ENCODE measurements at places on chromosomes 4 and X.

DNA sequence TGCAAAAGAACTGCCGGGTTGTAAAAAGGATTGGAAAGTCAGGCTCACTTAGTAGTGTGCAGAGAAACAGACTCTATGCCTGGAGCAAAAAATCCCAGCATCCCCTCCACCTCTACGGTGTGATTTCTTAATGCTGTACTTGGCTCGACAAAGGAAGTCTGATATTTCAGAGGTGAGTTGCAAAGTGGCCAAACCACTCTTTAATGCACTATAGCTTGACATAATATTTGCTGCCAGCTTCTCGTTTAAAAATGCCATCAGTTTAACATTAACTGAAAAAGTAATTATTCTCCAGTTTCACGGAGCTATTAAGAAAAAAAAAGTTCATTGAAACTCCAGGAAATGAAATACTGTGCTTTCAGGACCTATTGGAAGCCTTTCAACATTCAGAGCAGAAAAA, 448.3 kb upstream of the ZFP42 start:
- no peak for DNase-seq

- DNase-seq, result no peak
Measured at GRCh38 chr4:145781351-145781750, 101.4 kb downstream of the C4orf51 start.

DNA sequence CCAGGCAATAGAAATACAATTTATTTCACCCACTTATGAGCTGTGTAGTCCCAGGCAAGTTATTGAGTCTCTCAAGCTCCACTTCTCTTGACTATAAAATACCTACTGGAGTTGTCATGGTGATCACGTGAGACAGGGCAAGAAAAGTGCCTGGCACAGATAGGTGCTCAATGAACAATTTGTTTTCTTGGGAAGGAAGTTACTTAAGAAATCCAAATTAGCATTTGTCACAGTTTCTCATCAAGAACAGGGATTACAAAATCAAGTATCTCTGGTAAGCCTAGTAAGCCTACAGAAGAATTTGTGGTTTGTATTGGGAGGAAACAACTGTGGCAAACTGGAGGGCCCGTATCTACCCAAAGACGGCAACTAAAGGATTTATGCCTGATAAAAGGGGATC, 37.5 kb upstream of the RASGEF1B start:
- no peak for DNase-seq

- DNase-seq, result no peak
Measured at GRCh38 chrX:10654960-10655359, 34.6 kb upstream of the MID1 start.

DNA sequence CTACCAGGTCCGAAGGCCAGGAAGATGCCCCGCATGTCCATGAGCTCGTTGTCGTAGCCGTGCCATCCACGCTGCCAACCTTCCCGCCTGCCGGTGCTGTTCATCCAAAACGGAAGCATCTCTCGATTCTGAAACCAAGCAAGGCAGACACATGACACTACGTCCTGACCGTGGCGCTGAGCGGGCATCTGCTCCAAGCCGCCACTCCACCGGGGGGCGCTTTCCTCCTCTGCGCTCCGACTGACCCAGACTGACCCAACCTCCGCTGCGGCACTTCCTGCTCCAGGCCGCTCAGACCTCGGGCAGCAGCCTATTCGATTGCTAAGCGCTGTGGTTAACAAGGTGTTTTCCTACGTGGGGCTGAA, 120.5 kb downstream of the ENPP6 start:
- no peak for DNase-seq
